ENCODE measurements at places on chromosomes 7 and 10. TPM values are rescaled to one million over a fixed set of nuclear protein-coding genes. Genes with fewer than 3 reads are reported as not detected.
A peak's percentile ranks its signal among the peaks of the same experiment; 100 is the strongest.

DNA sequence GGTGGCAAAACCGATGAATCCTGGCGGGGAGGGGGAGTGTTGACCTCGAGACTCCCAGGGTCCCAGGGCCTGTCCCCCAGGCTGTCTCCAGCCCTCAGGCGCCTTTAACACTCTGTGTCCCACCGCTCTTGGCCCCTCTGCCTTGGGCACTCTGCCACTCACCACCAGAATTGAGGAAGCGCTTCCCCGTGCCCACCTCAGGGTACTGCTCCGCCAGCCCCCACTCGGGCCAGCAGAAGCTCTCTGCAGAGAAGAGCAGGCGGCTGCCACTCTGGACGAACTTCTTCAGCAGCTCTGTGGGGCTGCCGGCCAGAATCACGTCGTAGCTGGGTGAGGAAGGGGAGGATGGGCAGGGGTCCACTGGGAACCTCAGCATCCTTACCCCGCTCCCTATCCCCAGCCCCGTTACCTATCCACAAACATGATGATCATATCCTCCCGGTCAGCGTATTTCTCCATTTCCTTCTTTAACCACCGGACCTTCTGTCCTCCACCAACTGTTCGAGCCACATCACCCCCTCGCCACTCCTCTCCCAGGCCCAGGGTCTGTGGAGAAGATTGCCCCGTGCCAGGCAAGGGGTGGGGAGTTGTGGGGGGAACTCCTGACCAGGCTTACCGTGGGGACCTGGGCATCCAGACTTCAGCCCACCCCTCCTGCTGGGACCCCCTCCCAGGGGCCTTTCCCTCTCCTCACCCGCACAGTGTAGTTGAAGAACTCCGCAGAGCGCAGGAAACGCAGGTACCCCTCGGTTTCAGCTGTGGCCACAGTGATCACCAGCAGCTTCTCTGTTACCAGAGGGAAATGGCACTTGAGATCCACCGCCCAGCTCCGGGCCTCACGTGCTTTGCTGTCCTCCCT is 1.2 kb downstream of the PLOD3 start:
- no peak for DNase-seq

DNA sequence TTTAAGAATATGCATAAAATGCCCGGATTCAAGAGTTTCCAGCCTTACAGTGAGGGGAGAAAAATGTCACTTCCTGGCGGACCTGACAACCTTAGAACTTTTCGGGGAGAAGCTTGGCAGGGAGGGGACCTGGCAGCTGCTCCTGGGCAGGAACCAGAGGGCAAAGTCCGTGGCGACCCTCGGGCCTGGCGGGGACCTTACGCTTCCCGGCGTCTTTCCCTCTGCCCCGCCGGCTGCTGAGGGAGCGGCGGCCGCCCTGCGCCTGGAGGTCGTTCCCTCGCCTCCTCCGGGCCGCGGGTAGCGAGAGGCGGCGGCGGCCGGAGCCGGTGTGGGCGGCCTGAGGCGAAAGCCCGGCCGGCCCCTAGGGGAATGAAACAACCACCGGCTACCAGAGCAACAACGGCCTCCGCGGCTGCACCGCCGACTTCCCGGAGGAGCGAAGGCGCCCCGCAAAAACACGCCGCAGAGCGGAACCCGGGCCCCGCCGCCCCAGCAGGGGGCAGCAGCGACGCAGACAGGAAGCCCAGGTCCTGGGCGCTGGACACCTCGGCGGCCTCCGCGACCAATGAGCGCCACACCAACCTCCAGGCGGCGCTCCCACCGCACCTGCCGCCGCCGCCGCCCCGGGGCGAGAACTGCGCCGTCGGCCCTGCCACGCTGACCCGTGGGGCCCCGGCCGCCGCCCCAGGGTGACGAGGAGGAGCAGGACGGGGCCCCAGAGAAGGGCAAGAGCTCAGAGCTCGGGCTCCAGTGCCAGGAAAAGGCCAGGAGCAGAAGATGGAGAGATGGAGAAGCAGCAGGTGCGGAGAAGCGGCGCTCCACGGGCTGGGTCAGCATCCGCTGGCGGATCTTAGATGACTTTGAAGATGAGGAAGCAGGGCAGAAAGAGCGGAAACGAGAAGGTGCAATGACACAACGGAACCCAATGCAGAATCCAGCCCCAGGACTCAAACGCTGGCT is 10.5 kb upstream of the ACSM6 start:
- peak; percentile 91 for DNase-seq

DNA sequence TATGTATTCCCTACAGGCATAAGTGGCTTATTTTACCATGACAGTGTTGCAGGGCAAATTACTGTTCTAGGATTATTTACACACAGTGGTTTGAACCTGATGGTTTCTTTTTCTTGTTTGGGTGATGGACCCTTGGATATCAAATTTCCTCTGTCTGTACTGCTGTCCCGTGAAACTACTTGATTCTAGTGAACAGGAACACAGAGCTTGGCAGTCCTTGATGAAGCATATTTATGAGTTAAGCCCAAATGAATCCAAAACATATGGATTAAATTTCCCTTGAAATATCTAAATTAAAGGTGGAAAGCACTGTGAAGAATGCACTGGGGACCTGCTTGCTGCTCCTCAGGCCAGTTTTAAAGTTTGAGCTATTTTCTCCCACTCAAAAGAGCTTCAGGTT is 635.3 kb downstream of the INHBA start:
- DNase-seq: no peak

Gene SEMA4G
- total RNA-seq: 5.0 TPM

- DNase-seq: no peak
Measured at GRCh38 chr10:30573721-30574431, 55.7 kb downstream of the LYZL2 start.

DNA sequence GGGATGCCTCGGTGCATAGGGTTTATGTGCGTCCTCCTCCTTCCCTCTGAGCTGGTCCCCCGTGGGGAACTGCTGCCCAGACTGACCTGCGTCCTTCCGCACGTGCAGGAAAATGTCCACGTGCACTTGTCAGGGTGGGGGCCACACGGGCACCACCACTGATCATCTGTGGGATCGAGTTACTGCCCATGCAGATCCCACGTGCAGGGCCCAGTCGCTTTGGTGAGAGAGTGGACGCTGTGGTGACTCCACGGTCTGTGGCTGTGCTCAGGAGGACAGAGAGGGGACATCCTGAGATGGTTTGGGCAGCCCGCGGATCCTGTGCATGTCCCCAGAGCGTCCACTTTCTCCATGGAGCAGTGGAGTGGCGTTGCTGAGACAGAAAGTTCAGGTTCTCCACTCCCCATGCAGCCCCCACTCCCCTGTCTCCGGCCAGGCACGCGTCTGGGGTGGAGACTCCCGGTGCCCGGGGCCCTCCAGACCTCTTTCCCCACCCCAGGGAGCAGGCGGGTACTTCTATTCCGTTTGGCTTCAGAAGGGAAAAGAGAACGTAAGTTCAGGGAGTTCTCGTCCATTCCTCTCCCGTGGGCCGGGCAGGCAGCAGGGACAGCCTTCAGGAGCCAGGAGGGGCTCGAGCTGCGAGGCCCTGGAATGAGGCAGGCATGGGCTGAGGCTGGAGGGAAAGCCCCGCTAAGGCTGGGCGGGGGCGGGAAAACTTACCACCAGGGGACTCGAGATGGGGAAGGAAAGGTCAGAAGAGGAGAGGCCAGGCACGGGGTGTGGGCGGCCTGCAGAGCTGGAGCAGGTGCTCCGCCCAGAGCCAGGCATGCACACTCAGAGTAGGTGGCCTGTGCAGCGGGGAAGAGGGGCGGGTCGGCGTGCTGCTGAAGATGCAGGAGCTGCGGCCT is 59.9 kb downstream of the EGFR start:
- no peak for DNase-seq

Gene EBLN1
- total RNA-seq: not detected

DNA sequence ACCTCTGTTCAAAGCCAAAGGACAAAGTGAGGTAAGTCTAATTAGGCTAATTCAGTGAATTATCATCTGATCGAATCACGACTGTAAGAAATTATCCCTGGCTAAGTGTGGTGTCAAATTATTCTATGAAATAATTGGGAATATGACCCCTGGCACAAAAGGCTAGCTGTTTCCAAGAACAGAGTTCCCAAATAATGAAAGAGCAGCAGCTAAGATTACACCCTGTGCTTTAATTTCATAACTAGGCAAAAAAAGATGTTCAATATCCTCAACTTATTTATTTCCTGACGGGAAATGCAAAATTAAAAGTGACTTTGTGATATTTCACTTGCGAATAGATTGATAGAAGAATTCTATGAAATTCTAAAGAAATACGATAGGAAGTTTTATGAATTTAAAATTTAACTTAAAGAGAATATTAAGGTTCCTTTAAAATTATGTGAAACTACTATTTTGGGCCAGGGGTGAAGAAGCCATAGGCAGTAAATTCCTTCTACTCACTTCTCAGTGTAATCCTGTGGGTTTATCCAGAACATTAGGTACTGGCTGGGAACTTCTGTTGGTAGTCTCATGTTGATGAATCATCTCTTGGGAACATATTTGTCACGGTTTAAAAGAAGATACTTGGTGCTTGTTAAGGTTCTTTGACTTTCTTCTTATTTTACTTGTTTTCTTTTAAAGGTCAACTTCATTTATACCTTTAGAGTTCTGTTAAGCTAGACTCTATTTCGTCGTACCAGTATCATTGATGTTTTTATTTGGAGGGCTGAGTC is 148.5 kb downstream of the POLR1F start:
- no peak for DNase-seq

Gene SLC13A4
- total RNA-seq: 0.13 TPM

DNA sequence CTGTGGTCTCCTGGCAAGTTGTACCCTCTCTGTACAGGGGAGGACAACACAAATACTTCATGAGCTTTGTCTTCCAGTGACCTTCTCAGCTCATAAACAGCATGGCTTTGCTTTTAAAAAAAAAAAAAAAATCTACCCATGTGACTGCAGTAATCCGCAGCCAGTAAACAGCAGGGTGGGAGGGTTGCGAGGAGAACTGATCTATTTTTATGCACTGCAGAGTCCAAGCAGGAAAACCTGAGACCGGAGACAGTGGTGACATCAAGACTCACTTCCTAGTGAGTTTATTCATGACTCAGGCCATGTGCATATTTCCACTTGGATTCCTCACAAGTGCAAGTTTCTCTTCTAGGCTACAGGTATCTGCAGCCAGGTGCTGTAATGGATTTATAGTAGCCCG is 127.9 kb downstream of the NRF1 start:
- DNase-seq: no peak

Gene FFAR4
- total RNA-seq: 0.13 TPM

DNA sequence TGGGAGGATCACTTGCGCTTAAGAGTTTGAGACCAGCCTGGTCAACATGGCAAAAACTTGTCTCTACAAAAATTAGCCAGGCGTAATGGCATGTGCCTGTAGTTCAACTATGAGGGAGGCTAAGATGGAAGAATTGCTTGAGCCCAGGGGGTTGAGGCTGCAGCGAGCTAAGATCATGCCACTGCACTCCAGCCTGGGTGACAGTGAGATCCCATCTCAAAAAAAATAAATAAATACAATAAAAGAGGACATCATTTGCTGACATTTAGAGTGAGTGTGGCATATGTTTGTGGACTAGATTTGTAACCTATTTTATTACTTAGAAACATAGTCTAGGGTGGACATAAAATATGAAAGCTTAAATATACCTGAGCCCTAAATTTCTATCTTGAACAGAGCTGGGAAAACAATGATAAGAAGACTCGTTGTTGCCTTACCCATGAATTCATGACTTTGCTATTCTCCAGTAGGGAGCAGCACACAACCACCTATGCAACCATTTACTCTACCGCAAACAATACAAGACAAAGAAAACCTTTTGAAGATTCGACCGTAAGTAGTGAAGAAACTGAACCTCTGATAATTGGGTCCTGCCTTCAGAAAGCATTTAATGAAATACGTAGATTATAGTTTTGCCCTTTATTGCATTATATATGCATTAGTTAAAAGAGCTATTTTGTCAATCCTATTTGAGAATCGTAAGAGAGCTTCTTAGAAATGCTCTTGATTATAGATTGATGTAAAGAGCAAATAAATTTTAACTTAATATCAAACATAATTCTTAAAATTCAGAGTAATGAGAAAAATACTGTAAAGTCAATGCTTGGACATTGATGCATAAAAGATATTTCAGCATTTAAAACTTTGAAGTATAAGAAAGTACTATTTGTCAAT is 83.5 kb downstream of the GNAT3 start:
- DNase-seq: no peak

DNA sequence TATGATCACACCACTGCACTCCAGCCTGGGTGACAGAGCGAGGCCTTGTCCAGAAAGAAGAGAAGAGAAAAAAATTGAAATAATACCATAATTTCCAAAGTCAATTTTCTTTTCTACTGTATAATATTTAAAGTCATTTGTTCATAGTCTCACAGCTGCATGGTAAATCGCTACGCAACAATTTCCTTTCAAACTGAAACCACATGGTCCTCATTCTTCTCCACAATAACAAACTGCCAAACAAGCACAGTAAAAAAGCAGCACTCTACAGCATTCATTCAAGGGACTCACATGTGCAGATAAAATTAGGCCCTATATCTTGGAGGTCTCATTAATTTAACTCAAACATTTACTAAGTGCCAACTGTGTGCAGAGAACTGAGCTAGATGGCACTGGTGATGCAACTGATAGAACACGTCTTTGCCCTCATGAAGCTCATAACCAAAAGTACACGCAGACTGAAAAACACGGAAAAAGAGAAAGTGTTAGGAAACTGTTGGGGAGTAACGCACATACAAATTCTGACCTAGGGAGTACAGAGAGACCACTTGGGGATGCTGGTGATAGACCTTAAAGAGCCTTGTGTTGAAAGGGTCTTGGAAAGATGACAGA is 68.4 kb upstream of the SRRM3 start:
- no peak for DNase-seq

Gene FAM171A1
- total RNA-seq: 15.9 TPM

- DNase-seq: peak; percentile 82
Measured at GRCh38 chr7:106659963-106660861, 746 bp downstream of the CCDC71L start.

Gene EN2
- not detected for total RNA-seq

Gene STX1A
- 8.4 TPM for total RNA-seq

- DNase-seq: no peak
Measured at GRCh38 chr10:72764151-72764550, 72.2 kb downstream of the MCU start.
